ENCODE measurements at places on chromosomes 4 and X.

DNA sequence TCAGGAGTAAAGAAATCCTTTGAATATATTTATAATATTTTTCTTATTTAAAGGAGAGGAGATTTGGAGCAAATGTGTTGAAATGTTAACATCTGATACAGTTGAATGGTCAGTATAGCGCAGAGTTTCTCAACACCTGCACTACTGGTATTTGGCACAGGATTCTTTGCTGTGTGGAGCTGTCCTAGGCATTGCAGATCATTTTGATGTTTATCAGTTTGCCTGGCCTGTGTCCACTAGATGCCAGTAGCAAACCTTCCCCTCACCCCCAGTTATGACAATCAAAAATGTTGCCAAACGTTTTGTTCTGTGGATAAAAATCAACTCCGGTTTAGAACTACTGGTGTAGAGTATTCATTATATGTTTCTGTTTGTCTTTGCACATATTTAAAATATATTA, 765.3 kb upstream of the SLIT2 start:
- peak; percentile 24 for DNase-seq

DNA sequence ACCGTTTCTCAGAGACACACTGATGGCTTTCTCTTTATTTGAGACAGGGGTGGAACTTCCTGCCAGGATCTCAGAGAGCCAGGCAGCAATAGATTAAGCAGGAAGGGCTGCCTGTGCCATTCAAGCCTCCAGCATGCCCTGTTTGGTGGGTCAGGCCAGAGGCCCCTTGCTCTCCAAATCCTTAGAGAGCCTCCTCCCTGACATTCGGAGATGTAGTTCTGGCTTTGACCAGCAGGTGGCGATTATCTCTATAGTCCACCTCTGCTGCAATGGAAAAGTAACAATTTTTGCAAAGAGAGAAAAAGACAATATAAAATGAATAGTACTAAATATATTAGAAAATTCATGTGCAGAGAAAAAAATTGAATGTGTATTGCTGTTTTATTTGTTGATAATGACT, 93.9 kb downstream of the NXF2B start:
- peak; percentile 40 for DNase-seq

DNA sequence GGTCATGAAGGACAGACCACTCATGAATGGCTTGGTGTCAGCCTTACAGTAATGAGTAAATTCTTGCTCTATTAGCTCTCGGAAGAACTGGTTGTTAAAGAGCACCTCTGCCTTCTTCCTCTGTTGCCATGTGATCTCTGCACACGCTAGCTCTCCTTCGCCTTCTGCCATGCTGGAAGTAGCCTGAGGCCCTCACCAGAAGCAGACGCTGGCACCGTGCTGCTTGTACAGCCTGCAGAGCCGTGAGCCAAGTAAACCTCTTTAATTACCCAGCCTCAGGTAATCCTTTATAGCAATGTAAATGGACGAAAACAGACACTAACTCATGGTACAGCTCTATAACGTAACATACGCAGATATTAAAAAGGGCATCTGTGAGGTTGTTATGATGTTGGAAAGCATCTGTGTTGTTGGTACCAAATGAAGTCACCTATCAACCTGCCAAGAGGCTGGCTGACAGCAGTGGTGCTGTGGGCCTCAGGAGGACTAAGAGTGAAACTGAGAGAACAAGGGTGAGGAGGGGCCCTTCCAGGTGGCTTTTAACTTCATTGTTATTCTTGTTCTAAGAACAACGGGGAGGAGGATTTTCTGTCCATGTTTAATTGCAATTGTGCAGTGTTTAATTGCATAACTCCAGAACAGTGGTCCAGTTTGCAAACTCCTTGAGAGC, 69.2 kb downstream of the CRMP1 start:
- no peak for DNase-seq

DNA sequence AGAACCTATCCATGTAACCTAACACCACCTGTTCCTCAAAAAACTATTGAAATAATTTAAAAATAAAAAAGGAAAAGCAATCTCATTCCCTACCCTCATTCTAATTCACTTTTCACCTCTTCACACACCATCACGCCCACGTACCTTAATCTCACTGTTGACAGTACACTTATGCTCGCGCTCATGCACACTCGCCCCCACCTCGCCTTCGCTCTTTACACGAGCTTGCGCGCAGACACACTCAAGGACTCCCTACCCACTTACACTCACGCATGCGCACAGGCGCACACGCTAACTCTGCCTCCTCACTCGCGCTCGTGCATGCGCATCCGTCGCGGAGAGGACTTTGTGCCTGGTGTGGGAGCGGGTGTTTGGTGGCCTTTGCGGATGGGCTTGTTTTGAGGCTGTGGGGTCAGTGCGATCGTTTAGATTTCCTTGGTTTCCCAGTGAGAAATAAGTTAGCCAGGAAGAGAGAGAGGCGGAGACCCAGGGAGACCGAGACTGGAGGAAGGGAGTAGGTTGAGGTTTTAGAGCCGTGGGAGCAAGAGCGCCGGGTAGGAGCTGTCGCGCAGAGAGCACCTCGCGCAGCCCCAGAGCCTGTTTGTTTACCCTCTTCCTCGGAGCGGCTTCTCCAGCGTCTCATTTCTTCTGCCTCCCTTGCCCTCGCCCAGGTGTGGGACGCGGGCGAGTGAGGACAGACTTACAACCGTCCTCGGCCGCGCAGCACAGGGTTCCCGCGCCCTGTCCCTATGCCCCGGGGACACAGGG, 8.1 kb upstream of the GSX2 start:
- peak; percentile 68 for DNase-seq

DNA sequence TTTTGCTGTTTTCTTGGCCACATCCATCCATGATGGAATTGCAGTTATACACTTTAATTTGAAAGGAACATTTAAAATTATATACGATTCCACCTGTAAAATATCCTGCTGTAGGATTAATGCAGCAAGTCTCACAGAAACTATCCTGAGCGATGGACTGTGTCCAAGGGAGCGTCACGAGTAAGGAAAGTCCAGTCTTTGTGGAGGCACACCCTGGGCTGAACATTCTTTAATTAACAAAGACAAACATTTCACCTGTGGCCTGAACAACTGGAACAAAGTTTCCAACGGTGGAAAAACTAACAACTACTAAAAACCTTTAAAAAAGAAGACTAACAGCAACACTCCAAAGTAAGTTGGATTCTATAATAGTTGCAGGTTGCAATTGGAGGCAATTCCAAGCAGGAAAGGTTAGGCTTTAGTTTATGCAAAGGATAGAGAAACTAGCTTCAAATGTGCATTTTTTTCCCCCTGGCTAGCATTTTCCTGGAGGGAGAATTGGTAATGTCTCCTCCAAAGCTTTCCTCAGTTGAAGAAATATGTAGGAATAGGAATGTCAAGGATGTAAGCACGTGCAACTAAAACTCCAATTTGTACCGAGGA, 11.0 kb downstream of the EREG start:
- no peak for DNase-seq

- no peak for DNase-seq
Measured at GRCh38 chr4:85302756-85303155, 172.2 kb upstream of the ARHGAP24 start.
